Activated CD4-positive, alpha-beta T cell treated with anti-CD3 and anti-CD28 coated beads, Interleukin-2, amount 50 U/mL, for 48 hours (primary cell): ENCODE measurements at places on chromosomes 6 and 20.

GRCh38 chr6:17729223-17730077, 22.7 kb upstream of the NUP153 start:
- no peak for DNase-seq

- no peak for DNase-seq
Observed at GRCh38 chr6:31265926-31266325, 6.0 kb downstream of the HLA-C start.

GRCh38 chr6:2215342-2215741, 30.1 kb downstream of the GMDS start:
- DNase-seq: no peak

DNA sequence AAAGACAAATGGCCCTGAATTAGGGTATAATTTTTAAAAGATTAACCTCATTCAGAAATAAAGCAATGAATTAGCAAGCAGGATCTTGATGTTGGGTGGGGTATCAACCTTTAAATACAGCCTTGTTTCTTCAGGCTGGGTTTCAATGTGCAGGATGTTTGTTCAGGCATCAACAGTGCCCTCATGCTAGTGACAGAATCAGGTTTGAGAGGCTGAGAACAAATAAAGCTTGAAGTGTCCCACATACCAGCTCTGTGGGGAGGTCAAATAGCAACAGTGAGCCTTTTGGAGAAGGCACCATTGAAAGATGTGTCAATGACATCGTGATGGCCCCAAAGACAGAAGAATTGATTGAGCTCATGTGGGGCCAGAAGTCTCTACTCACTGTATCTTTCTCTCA, 68.2 kb downstream of the MTFR2 start:
- no peak for DNase-seq

GRCh38 chr6:36655085-36655724, 23.3 kb upstream of the CDKN1A start:
- DNase-seq: no peak

DNA sequence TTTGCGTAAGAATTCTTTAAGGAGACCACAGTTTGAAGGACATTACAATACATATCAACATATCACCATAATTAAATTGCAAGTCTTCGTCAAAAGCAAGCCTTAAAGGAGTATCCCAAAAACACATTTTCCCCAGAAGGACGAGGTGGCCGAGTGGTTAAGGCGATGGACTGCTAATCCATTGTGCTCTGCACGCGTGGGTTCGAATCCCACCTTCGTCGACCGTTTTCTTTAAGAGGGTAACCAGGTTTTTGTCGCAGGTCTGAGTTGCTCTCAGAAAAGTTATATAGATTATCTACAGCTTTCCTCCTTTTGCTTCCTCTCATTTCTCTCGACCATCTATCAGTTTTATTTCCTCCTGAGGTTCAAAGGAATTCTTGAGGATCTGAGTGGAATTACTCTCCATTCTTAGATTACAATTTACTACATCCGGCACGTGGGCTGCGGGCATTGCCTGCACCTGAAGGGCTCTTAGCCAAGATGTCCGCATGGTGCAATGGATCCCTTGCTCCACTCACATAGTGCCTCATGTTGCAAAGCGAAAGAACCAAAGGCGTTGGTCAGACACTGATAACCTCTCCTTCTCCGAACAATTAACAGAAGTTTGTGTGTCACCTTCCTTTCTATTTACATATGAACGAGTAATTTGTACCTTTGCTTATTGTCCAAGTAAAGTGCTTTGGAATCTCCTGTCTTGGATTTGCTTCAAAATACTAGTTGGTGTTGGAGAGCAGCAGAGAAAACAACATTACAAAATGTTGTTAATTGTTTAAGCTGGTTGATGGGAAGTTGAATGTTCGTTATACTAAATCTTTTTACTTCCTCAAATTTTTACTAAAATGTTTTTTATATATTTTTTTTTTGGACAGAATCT, 14.0 kb downstream of the POM121L2 start:
- peak; percentile 28 for DNase-seq
